ENCODE measurements at places on chromosomes 7 and 10.

- DNase-seq: no peak
Observed at GRCh38 chr10:122173766-122174435, 97.2 kb upstream of the BTBD16 start.

DNA sequence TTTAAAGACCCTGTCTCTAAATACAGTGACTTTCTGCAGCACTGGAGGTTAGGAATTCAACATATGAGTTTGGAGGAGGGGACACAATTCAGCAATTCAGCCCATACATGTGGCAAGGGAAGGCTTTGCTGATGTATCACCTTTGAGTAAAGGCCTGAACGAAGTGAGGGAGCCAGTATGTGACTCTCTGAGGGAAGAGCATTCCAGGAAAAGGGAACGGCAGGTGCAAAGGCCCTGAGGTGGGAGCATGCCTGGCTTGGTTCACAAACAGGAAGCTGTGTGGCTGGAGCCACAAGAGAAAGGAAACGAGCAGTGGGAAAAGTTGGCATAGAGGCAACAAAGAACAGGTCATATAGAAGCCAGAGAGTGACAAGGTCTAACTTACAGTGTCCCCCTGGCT lies 72.9 kb downstream of the MTPN start:
- DNase-seq: no peak

DNA sequence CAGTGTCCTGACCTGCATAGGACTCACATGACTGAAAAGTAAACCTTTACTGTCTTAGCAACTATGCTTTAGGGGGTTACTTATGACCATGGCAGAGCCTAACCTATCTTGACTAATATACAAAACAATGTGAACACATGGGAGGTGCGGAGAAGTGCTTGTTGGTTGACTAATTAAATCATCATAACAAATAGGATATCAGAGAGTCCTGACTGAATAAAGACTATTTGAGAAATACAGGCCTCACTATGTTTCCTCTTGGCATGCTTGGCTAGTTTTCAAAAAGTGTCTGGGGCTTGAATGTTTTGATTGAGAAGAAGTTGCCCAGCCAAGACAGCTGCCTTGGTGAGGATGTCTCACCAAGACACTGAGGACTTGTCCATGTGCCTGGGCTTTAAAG lies 104.4 kb upstream of the PHYHIPL start:
- DNase-seq: no peak

DNA sequence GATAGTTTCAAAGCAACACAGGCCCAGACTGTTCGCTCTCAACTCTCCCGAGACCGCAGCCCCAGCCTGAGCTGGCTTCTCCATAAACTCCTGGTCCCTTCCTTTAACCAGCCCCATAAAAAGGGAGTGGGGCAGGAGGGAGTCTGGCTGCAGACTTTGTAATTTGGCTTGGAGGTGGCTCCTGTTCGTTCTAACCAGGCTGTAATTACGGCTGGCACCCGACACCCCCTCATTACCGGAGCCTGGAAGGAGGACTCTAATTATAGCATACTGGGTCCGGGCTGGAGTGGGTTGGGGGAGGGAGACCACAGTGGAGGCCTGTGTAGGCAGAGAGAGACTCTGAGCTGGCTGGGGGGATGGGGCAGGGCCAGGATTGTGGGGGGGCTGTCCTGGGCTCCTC lies 49.7 kb downstream of the UNC5B start:
- no peak for DNase-seq

- no peak for DNase-seq
Observed at GRCh38 chr7:38903057-38903456, 5.9 kb downstream of the VPS41 start.

- DNase-seq: peak; percentile 43
Observed at GRCh38 chr7:100171087-100171681, 2.8 kb upstream of the GAL3ST4 start.

DNA sequence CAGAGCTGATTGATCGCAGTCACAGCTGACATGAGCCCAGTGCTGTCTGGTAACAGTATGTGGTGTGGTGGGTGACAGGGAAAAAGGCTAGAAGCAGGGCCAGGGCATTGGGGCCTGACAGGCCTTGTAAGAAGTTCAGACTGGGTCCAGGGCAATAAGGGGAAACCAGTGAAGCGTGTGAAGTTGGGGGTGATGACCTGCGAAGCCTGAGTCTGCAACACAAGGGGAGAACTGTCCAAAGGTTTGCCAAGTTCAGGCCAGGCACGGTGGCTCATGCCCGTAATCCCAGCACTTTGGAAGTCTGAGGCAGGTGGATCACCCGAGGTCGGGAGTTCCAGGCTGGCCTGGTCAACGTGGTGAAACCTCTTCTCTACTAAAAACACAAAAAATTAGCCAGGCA lies 983.9 kb upstream of the ZNF722 start:
- DNase-seq: no peak

GRCh38 chr10:33673839-33674415 lies 339.5 kb upstream of the NRP1 start:
- DNase-seq: no peak

GRCh38 chr7:35780070-35780469 lies 20.8 kb upstream of the SEPTIN7 start:
- no peak for DNase-seq

GRCh38 chr10:3069876-3070275 lies 2.5 kb downstream of the PFKP start:
- no peak for DNase-seq

DNA sequence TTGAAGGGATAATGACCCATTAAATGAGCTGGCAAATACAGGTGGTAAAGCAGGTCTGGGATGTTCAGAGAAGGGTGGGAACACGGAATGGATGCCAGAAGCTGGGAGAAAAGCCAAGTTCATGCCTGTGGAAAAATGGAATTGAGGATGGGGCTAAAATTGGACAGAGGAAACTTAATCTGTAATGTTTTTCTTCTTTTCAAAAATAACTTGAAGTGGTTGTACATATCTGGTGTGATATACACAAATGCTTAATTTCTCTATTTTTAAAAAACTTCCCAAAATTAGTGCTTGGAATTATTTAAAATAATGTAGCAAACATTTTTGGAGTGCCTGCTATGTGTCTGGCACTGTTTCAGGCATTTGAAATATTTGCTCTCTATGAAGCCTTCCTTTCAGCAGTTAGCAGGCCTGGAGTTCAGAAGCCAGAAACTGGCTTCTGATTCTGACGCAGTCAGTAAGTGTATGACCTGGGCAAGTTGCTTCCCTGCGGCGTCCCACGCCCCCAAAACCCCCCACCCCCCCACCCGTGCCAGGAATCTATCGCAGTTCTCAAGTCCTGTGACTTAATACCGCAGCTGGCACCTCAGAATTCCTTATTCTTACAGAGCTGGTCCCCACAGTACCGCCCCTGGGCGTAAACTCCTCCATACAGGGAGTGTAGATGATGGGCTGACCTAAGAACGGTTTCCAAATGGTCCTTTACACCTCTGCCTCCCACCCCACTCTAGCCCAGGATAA lies 828 bp upstream of the MALSU1 start:
- no peak for DNase-seq

DNA sequence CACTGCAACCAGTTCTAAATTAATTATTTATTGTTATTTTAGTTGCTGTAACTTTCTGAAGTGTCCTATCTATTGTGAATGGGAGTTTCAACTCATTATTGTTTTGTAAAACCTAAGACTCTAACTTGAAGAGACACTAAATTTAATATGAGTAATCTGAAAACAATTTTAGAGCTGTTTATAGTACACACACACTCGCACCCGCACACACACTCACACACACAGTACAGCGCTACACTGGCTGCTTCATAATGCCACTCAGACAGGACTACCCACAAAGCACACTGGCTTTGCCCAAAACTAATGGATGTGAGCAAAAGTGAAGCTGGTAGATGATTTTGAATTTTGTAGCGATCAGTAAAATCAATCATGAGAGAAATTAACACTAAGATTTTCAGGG lies 238.9 kb upstream of the ETV1 start:
- no peak for DNase-seq

- no peak for DNase-seq
Observed at GRCh38 chr10:112265745-112266144, 17.5 kb upstream of the TECTB start.

GRCh38 chr7:133746847-133747246 lies 380.3 kb upstream of the LRGUK start:
- no peak for DNase-seq

GRCh38 chr7:79290841-79291497 lies 162.5 kb downstream of the MAGI2 start:
- no peak for DNase-seq

- no peak for DNase-seq
Observed at GRCh38 chr7:135368416-135369186, 135.0 kb downstream of the STRA8 start.

DNA sequence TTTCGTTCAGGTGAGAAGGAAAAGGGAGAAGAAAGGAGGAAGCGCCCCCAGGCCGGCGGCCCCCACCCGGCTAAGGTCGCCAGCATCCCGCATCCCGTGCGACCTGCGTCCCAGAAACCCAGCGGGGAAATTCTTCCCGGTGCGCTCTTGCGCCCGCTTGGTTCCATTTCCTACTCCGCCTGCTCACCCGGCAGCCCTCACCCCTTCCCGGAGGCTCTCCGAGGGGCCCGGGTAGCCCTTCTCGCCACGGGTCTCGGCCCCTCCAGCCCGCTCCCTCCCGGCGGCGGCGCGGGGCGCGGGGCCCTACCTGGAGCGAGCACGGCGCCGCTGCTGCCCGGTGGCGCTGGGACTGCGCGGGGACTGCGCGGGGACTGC lies at the start of gene PRKCQ:
PRKCQ (minus strand) TSS at position 373 of the 375 bp plus-strand sequence. CDS start 65,141 bp downstream, outside the sequence.
- peak; percentile 55 for DNase-seq

- no peak for DNase-seq
Observed at GRCh38 chr10:48926764-48927540, 12.7 kb downstream of the LRRC18 start.

- DNase-seq: no peak
Observed at GRCh38 chr7:15007507-15007906, 105.0 kb upstream of the DGKB start.

GRCh38 chr10:120705309-120705708 lies 145.9 kb upstream of the WDR11 start:
- no peak for DNase-seq

DNA sequence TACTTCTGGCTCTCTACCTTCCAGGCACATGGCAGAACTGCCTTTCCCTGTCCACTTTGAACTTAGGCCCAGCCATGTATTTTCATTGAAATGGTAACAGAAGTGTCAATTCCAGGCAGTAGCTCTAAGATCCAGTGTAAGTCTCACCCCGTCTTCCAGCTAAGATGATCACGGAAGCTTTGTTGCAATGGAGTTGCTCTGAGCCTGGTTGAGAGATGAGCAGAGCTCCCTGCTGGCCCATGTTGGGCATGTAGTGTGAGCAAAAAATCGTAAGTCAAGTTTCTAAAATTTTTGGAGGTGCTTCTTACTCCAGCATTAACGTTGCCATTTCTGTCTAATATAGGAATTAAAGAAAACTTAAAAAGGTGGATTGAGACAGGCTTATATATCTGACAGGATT lies 274.4 kb downstream of the IPMK start:
- DNase-seq: no peak

GRCh38 chr7:71491336-71491735 lies 359.4 kb downstream of the GALNT17 start:
- DNase-seq: no peak

DNA sequence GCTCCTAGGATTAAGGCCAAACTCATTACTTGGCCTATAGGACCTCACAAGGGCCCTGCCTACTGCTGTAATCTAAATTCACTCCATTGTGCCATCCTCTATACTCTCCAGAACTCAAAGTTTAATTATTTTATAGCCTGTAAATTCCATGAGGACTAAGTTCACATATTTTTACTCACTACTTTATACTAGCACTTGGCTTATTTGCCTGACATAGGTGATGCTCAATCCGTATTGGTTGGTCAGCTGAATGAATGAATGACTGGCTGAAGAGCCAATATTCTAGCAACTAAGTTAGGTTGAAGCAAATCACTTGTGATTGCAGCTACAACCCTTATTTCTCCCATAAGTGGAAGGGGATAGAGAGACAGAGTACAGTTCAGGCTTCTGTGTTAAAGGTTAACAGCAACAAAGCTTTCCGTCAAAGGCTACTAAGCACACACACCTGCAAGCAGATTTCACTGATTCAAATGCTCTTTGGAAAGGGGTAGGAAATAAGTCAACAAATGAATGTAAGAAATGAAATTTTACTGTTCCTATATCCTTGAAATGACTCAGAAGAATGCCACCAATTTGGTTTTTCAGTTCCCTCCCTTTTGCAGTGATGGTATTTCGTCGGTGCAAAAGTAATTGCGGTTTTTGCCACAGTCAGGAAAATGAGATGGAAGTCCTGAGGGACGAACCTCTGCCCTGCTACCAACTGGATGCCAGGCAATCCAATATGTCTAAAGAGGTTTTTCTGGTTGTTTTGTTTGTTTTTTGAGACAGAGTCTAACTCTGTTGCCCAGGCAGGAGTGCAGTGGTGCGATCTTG lies 120.7 kb downstream of the COL28A1 start:
- no peak for DNase-seq

DNA sequence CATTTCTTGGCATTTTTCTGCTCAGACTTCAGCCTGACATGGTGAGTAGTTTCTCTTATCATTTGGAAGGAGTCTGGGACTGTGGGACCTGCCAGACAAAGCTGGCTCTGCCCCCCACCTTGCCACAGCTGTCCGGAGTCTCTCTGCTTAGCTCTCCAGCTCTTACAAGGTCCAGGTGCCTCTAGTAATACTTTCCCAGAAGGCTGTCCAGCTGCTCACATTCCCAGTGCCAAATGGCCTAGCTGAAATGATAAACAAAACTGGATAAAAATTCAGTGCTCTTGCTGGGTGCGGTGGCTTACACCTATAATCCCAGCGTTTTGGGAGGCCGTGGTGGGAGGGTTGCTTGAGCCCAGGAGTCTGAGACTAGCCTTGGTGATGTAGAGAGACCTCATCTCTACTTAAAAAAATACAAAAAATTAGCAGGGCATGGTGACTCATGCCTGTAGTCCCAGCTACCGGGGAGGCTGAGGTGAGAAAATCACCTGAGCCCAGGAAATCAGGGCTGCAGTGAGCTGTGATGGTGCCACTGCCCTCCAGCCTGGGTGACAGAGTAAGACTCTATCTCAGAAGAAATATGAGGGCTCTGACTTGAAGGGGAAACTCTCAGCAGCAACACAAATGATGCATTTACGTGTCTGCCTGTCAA lies 86.8 kb downstream of the C10orf90 start:
- DNase-seq: no peak

DNA sequence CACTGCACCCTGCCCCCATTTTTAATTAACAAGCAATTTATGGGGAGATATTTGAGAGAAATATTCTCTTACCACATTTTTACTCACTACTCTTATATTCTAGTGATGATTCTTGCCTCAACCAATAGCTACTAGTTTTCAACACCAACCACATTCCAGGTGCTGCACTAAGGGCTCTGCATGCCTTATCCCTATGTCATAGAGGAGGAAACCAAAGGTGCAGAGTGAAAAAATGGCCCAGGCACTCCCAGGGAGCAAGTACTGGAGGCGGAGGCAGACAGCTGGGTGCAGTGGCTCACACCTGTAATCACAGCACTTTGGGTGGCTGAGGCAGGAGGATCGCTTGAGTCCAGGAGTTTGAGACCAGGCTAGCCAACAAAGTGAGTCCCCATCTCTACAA lies 35.5 kb upstream of the TPST1 start:
- no peak for DNase-seq

DNA sequence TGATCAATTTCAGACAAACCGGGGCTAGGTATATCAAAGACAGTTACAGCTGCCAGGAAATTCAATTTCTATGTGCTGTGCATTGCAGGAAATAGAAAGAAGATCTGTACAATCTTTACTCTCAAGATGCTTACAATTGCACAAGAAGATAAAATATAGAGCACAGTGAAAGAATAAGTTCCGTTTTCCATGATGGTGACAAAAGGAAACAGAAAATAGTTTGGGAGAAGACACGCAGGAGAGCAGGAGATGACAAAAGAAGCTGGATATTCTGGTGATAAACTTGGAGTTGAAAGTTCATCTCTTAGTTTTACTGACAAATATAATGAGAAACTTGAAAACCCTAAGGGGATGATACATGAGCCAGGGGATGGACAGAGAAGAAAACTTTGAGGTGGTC lies 646.0 kb downstream of the PARD3 start:
- no peak for DNase-seq

All from activated CD4-positive, alpha-beta T cell treated with anti-CD3 and anti-CD28 coated beads, Interleukin-2, amount 50 U/mL, for 48 hours (primary cell).